ENCODE measurements at places on chromosomes 13 and 19. TPM values are rescaled to one million over a fixed set of nuclear protein-coding genes. Genes with fewer than 3 reads are reported as not detected.

KISS1R gene
- 8.0 TPM for total RNA-seq

LYPD4 gene
- not detected for total RNA-seq

DNA sequence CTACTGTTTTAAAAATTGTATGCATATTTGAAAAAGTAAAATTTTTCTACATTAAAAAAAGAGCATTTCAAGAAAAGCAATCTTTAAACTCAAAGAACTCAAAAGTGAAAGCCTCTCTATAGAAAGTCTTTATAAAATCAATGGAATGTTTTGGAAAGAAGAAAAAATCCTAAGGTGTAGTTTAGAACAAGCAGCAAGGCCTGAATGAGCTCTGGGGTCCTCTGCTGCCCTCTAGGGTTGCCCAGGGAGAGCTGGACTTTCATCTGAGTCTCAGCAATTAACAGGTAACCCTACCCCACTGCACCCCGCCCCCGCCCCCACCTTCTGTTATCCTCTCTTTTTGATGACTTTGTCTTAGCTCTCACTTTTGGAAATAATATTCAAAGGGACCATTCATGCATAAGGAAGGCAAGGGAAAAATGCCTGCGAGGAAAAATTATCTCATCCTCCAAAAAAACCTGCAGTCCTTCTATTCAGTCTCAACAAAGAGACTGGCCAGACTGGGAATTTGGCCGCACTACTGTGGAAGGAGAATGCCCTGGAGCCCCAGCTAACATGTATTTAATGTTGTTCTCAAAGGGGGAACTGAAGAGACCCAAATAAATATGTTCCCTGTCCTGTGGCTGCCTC lies 24.1 kb downstream of the SLC25A30 start:
- DNase-seq = no peak

DNA sequence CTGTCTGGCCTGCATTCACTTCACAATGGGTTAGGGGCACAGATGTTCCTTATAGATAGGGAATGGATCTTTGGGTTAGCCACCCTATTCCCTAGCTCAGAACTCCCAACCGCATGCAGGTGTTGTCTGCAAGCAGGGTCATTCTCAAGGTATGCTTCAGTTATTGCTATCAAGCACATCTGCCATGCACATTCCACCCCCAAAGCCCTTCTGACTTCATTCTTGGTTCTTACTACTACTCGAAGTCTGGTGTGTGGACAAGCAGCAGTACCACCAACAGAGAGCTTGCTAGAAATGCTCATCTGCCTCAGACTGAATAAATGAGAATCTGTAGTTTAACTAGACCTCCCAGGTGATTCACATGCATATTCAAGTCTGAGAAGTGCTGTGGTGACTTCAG lies 31.3 kb downstream of the SERPINE3 start:
- DNase-seq = no peak

DNA sequence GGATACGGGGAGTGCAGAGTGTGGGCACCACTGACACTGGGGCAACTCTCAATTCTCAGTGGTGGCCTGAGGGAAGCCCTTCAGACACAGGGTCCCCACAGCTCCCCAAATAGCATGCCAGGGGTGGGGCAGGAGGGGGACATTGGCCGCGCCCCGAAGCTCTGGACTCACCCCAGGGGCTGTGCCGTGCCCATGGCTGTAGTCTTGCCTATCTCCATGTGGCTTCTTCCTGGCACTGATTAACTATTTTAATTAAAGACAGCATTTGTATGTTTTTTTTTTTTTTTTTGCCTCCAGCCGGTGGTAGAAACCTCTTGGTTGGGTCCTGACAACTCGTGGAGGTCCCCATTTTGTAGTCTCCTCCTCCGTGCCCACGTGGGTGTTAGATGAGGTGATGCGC lies 23.3 kb downstream of the GATAD2A start:
- no peak for DNase-seq

Measured in activated T-helper 2 cell treated with anti-CD3 and anti-CD28 coated beads, Interferon-gamma antibody, Interleukin-2, Interleukin-4, amounts not matched to agents 10 μg/mL and 5 μg/mL and 100 μg/mL, durations not matched to agents 14 hours and 24 hours and 36 hours (primary cell).